ENCODE measurements at places on chromosomes 4 and X.

- DNase-seq: peak; percentile 1
These were observed 356.1 kb downstream of the HNRNPD start for GRCh38 chr4:82017680-82018079.

DNA sequence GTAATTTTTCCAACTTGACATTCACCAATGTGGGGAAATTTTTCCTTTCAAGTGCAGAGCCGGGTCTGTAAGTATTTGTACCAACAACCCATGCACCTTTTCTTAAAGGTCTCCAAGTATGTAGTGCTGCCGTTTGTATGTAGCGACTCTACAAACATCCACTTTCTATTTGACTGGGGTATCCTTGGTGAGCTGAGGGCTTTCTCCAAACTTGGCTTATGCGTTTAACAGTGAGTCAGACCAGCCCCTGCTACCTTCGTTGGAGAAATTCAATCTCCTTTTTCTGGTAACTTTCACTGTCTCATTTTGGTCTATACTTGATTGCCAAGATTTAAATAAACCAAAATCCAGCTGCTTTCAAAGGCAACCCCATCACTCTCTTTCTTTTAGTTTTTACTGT lies 34.9 kb downstream of the MGST2 start:
- DNase-seq: no peak

- DNase-seq: no peak
These were observed 10.6 kb downstream of the IL15 start for GRCh38 chr4:141646969-141647368.

- peak; percentile 82 for DNase-seq
These were observed at the start of gene JADE3 for GRCh38 chrX:46912098-46912602. Gene JADE3 (plus strand): TSS chrX:46912421. CDS start chrX:46984895, 72,474 bp downstream.

DNA sequence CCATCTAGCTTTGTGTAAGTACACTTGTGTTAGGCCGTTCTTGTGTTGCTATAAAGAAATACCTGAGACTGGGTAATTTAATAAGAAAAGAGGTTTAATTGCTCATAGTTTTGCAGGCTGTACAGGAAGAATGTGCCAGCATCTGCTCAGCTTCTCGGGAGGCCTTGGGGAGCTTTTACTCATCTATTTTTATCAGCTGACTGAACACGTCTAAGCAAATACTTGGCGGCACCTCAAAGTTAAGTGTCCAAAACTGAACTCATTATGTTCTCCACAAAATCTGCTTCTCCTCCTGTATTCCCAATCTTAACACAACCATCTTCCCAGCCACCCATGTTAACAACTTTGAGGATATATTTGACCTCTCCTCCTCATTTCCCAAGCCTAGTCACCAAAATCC lies 42.4 kb upstream of the GATB start:
- DNase-seq: no peak

DNA sequence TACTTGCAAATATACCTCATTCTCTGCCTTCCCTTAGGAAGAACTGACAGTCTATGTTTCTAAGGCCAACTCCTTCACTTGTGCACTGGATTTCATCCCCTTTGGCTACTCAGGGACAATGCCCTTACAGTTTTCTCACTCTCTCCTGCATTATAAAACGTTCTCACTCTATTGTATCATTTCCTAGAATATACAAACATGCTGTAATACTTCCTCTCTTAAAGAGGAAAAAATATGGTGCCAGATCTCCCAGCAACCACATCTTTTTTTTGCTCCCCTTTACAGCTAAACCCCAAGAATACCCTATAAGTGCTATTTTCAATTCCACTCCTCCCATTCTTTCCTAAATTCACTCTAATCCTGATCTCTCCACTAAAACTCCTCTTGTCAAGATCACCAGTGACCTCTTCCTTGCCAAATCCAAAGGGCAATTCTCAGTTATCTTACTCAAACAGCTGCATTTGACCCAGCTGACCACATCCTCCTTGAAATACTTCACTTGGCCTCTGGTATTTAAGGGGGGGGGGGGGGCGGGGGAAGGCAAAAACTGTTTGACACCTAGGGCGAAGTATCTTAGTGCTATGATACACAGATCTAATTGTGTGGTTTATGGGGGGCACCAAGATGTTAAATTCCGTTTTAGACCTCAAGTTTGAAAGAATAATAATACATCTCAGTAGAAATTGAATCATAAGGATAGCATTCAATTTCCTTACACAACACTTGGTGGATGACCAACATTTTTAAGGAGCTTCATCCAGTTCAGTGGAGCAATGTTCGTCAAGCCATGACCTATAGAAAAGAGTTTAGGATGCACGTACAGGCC lies 1.6 kb downstream of the RCHY1 start:
- no peak for DNase-seq

DNA sequence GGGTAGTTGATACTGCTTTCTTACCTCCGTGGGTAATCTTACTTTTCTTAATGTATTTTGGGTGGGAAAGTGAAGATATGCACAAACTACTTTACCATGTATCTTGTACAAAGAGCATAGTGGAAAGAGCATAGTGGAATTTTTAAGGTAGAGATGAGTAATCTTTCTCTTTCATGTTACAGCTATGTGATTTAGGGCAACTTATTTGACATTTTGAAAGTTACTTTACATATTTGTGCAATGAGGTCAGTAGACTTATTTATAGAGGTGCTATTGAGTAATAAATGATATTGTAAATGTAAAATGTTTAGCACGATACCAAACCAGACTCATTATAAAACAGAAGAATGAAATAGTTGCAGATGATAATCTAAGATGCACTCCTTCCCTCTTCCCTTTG lies 351.2 kb downstream of the TRAM1L1 start:
- DNase-seq: no peak

DNA sequence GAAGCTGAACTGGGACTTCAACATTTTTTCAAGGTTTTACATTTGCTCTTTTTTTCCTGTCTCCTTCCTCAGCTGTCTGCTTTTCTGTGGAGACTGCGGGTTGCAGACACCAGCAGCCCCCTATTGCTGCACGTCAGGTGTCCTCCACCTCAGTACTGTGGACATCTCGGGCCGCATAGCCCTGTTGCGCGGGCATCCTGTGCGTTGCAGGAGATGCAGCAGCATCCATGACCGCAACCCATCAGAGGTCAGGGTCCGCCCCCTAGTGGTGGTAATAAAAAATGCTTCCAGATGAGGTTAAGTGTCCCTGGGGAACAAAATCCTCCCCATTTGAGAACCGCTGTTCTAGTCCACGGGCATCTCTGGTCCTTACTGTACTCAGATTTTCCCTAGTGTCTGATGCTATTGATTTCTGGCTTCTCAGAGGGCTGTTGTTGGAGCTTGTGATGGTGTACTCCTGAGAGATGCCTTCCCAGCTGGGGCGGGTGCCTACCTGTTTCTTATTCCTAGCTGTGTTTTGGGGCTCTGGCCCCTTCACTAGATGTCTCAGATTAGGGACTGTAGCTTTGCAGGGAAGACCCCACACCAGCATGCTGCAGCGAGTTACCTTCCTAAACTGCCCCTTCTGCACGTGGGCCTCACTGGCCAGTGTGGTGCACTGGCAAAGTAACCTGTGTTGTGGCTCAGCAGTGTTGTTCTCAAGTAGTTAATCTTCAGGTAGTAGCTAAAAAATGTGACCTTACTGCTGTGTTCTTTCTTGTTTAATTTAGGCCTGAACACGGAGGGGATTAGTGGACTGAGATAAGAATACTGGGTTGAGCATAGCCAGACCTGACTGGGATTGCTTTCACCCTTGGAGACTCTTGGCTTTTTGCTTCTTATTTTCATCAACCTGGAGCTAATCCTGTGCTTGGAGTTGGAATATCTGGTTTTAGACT lies 28.2 kb downstream of the NSD2 start:
- DNase-seq: peak; percentile 84

GRCh38 chr4:24605216-24605615 lies 20.9 kb upstream of the DHX15 start:
- DNase-seq: no peak

GRCh38 chrX:67673741-67674274 lies 130.0 kb downstream of the AR start:
- no peak for DNase-seq

- DNase-seq: no peak
These were observed 51.7 kb downstream of the HAND2 start for GRCh38 chr4:173478201-173478912.

- no peak for DNase-seq
These were observed 97.4 kb downstream of the GPM6A start for GRCh38 chr4:175714686-175715085.

DNA sequence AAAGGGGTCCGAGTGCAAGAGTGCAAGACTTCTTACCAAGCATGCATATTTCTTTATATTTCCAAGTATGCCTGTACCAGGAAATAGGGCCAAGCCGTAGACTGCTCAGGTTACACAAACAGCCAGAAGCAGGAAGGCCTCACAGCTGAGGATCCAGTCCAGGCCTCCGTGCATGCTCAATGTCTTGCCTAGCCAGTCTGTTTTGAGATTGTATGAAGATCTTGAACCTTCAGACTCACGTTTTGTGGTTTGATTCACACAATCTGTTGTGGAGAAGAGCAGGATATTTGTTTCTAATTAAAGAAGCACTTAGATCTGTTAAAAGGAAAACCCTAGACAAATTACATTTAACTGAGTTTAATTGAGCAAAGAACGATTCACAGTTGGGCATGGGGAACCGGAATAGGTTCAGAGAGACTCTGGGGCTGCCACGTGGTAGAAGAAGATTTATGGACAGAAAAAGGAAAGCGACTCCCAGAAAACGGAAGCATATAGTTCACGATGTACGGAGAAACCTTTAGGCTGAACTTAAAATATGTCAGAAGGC lies 1.2 kb downstream of the MGST2 start:
- peak; percentile 48 for DNase-seq

DNA sequence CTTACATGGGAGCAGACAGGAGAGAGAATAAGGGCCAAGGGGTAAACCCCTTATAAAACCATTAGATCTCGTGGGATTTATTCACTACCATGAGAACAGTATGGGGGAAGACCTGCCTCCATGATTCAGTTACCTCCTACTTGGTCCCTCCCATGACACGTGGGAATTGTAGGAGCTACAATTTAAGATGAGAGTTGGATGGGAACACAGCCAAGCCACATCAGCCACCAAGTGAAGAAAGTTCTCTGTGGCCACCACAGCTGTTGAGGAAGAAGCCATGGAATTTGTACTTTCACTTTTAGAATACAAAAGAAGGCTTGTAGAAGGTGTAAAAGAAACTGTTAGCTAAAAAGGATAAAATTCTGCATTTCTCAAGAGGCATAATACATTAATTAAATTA lies 67.0 kb upstream of the CXorf51A start:
- no peak for DNase-seq

DNA sequence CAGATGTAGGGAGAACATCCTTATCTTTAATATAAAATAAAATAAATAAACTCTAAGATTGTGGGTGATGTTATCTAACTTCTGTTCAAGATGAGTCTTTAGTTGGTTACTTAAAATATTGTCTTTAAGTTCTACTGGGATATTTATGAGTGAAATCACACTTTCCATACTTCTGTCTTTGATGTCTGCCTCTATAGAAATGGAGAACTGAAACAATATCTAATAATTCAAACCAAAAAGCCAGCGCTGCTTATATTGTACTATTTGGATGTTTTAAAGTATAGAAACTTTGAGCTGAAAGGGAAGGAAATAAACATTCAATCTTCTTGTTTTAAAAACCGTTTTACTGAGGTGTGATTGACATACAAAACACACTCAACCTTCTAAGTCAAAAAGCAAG lies 44.8 kb upstream of the RPS6KA3 start:
- DNase-seq: no peak

DNA sequence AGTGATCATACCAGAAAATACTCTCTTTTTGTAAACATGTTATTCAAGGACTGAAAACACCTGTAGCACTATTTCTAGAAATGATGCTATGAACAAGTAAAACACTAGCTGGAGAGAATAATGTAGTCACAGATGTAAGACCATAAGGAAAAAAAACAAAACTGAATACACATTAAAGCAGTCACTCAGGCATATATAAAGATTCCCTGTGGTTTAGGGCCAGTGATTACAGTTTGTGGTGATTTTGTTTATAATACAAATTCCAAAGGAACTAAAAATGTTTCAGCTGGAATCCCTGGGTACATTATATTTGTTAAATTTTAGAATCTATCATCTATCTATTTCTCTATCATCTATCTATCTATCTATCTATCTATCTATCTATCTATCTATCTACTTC lies 777.8 kb upstream of the FRG1 start:
- no peak for DNase-seq

- no peak for DNase-seq
These were observed 1125.8 kb downstream of the STIM2 start for GRCh38 chr4:27986476-27986875.

- DNase-seq: no peak
These were observed 143.2 kb downstream of the KIT start for GRCh38 chr4:54800831-54801530.

DNA sequence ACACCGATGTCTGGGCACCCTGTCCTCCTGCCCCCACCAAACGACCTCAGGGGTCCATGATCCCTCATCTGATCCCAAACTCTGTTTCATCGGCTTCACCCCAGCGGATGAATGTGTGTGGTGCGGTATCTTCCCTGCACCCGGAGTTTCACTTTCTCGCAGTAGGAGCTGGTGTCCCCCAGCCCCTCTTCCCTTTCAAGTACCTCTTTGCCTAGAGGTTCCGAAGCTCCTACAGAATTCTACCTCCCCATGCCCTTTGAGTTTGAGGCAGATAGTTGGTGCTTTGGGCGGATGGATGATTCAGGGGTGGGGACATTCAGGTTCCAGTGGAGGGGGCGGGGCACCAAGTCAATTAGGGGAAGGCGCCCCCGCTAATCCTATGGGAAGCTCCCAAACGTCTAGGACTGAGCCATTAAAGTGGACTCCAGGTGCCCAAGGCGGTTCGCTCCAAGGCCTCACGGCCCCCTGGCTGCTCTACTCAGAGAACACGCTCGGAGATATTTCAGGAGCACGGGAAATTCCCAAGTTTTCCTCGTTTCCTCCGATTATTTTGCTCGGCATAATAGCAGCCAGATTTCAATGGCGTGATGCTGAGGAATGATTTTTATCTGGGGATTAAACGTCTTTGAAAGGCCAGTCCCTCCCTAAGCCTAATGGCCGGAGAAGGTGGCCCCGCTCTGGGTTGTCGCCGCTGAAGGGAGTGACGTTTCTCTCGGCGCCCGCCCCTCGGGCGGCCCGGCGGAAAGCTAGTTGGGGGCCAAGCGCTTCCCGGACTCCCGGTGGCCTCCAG lies 1.3 kb downstream of the MSX1 start:
- peak; percentile 60 for DNase-seq

GRCh38 chr4:107666134-107666533 lies 53.9 kb downstream of the PAPSS1 start:
- DNase-seq: peak; percentile 5

DNA sequence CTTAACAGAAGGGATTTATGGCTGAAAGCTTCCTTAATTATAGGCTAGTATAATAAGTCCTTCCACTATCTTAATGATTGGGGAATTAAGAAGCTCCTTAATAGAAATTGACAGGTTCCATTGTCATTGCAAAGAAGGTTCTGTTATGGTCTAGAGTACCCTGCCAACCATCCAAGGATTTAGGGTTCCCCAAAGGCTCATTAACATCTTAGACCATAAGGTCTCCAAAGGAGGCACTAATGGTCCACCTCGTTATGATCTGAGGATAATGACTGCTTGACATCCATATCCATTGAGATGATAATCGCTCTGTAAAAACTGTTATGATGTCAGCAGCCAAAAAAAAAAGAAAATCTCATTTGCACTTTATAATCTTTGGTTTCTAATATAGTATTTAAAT lies 441.6 kb downstream of the GBA3 start:
- DNase-seq: no peak

All from A549 (cell line).